ENCODE measurements at places on chromosomes 13 and 19.

- DNase-seq = no peak
Observed at GRCh38 chr19:45834970-45835369, 19.9 kb upstream of the RSPH6A start.

DNA sequence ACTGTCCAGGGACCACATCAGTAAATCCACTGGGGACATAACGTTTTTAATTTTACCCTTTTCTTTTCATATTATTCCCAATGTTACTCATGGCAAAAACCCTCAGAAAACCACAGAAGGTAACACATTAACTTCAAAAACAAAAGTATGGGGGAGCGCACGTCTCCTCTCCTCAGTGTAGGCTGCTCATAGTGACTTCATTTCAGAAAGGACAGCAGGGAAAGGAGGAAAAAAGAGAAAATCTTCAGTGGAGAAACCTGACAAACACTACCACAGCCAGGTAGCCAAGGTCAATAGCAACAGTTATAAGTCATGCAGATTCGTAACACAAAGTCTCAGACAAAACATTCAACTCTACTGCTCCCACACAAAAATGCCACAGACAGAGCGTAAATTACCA lies 21.4 kb downstream of the DZIP1 start:
- no peak for DNase-seq

DNA sequence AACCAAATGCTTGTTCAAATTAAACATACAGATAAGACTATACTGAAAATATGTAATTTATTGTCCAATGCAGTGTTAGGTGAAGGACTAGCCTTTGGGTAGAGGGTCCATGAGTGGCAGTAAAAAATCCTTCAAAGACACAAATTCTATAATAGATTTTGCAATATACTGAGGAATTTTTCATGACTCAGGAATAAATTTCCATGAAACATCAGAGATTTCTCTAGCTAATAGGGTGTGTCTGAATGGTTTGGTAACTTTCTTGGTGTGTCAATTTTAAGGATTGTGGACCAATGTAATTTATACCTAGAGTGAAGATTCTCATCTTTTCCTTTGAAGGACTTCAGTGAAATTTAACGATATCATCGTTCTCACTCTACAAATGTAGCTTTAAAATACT lies 546.7 kb downstream of the SLITRK5 start:
- DNase-seq = no peak

- no peak for DNase-seq
Observed at GRCh38 chr19:4067396-4068046, 822 bp upstream of the ZBTB7A start.

DNA sequence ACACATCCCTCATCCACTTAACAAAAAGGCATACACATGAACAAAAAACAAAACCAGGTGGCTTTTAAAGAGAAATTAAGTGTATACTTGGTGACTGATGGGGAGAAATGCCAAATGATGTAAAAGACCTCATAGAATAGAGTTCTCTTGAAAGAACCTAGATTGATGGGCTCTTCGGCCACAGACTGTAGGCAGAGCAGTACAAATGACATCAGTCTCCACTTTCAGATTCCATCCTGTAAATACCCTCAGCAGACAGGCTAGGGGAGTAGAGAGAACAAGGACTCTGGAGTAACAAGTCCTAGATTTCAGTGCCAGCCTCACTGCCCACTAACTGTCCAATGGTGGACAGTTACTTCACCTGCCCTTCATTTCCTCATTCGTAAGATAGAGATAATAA lies 203.8 kb downstream of the MZT1 start:
- no peak for DNase-seq

Measured in AG10803 (cell line).